ENCODE measurements at places on chromosomes 2 and 18.

DNA sequence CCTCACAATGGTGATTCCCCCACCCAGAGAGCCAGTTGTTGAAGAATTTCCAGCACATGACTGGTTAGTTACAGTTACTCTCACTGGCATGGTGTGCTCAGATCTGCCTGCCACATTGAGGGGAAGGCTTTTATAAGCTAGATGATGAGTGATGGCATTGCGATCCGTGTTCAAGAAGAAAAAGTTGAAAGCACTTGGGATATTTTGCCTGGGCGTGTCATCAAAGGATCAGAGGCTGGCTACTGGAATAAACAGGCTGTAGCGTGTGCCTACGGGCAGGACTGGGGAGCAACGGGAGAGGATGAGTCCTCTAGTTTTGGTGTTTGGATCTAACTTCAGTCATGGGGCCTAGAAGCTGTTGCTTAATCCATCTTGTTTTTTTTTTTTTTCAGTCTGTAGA, 175.0 kb downstream of the SETBP1 start:
- DNase-seq: no peak

DNA sequence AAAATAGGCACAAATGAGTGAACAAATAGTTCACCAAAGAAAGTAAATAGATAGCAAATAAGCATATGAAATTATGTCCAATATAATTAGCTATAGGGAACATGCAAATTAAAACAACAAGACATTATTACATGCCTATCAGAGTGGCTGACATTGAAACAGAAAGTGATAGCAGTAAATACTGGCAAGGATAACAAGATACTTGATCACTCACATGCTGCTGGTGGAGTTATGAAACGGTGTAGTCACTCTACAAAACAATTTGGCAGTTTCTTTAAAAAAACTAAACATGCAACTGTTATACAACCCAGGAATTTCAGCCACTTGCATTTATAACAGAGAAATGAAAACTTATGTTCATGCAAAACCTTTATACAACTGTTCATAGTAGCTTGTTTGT, 439.2 kb upstream of the ACVR2A start:
- DNase-seq: no peak

DNA sequence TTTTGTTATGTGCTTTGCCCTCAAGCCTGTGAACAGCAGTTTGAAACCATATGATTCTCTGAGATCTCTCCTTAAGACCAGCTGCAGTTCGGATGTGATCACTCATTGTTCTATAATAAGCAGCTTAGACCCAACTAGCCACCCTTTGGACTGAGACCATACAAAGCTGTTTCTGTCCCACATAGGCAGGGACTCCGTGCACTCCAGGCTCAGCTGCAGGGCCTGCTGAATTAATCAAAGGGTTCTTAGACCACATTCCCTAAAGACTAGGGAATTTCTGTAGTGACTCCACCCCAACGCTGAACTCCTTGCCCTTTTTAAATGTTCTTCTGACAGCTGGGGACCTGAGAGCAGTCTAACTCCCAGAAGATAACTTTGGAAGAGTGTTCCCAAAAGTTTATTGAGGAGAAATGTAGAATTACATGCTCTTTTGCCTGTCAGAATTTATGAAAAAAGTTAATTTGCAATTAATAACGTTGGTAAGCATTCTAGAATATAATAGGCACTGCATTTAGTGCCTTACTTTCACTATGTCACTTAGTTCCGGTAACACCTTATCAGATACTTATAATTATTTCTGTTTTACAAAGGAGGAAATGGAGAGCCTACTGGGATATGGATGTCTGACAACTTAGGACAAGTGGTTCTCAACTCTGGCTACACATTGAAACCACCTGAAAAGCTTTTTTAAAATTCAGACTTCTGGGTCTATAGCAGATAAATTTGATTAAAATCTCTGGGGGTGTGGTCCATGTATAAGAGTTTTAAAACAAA, 42.3 kb downstream of the GULP1 start:
- no peak for DNase-seq

- DNase-seq: no peak
Measured at GRCh38 chr2:218029366-218030360, 26.9 kb upstream of the TNS1 start.

DNA sequence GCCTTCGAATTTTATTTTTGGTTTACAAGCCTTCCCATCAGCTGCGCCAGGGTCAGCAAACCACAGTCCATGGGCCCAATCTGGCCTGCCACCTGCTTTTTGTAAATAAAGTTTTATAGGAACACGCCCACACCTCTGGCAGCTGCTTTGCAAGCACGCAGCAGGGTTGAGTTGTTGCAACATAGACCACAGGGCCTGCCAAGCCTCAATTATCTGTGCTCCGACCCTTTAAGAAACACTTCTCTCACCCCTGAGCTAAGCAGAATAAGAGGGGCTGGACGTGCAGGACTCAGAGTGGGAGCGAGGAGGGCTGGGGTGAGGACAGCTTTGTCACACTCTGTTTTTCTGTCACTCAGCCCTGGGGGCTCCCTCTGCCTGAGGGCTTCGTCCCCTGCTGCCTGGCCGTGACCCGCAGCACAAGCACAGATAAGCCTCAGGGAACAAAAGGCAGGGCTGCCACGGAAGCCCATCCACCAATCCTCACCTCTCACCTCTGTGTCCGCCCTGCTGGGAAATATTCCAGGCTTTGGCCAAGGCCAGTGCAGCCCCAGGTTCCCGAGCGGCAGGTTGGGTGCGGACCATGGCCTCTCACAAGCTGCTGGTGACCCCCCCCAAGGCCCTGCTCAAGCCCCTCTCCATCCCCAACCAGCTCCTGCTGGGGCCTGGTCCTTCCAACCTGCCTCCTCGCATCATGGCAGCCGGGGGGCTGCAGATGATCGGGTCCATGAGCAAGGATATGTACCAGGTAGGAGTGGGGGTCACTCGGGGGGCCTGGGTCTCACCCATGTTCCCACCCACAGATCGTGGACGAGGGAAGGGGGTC, at the start of gene AGXT:
Gene AGXT, plus strand, starts transcription at position 539 of the 823 bp plus-strand sequence. Its CDS starts 42 bp downstream, at position 581.
- no peak for DNase-seq

GRCh38 chr2:168300460-168300859, 53.1 kb upstream of the STK39 start:
- DNase-seq: no peak

DNA sequence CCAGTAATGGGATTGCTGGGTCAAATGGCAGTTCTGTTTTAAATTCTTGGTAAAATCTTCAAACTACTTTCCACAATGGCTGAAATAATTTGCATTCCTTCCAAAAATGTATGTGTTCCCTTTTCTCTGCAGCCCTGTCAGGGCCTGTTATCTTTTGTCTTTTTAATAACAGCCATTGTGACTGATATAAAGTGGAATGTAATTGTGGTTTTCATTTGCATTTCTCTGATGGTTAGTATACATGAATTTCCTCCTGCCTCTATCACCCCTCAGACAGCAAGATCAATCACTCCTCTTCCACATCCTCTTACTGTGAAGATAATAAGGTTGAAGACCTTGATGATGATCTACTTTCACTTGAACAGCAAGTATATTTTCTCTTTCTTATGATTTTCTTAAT, 304.8 kb upstream of the FSIP2 start:
- no peak for DNase-seq

GRCh38 chr2:64331114-64331645, 122.8 kb upstream of the LGALSL start:
- DNase-seq: no peak

DNA sequence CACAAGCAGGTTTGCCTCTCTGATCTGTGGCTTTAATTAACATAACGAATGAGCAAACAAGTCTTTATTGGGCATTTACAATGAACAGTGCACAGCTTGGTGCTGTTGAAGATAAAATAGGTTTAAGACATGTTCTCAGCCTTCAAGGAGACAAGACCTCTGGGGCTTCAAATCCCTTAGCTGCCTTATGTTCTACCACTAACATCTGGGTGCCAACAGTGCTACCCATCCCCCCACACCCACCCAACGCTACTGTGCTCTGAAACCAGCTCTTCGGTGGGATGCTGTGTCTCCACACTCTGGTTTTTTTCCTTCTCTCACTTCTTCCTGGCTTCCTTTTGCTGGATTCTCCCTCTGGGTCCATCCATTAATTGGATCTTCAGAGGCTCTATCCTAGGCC, 14.1 kb upstream of the B3GNT2 start:
- DNase-seq: no peak

GRCh38 chr2:112591413-112591812, 7.0 kb downstream of the CHCHD5 start:
- DNase-seq: no peak

DNA sequence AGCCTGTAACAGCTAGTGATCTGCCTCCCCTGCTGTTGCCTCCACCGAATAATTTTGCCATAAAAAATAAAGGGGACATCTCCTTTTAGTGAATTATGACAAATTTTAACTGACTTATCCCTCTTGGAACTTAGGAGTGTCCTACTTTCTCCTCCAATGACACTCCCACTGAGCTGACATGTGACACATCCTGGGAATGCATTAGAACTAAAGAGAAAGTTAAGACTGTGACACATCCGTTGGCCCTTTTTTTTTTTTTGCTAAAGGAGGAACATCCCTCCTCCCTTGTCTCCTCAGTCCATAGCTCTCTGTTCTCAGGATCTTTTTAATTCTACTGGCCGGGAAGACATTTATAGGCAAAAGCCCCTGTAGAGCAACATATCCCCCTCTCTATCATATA, 268.2 kb downstream of the NRXN1 start:
- DNase-seq: no peak

DNA sequence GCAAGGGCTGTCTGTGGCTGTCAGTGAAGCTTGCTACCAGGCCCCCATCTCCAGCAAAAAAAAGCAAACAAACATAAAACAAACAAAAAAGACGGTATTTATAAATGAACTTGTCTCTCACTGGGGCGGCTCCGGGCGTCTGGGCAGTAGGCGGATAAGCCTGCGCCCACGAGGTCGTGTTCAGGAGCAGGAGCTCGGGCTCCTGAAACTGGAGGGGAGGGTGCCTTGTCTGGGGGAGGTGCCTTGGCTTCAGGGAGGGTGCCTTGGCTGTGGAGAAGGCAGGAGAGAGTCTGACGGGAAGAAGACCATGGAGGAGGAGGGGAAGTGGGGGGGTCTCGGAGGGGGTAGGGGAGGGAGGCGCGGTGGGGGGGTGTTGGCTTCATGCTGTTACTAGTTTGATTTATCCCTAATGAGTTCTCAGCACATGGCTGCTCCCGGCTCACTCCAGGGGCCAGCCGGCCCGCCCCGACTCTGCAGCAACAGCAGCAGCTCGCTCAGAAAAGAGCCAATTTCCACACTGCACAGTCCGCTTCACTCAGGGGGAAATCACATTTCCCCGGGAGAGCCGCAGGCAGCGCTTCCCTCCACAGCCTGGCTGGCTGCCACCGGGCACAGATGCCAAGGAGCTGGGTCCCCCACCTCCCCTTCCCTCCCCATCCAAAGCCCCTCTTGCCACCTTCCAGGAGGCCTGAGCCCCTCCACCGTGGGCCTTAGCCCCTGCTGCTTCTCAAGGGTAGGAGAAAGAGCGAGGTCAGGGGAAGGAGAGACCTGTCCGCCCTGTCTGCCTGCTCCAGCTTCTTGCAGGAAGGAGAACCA, 38.7 kb downstream of the PSD4 start:
- no peak for DNase-seq

DNA sequence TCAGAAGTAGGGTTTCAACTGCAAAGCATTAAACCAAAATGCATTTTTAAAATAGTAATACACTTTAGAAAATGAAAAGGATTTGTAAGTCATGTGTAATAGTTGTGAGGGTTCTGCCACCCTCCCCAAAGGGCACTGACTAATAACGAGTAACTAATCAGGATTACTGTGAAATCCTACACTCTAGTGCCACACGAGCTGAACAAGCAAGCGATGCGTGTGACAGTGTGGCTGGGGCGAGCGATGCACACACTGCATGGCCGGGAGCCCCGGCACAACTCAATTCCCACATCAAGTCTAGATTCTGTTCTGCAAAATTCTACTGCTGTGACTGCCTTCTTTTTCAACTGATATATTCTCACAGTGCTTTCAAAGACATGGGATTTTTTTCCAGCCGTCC, 156.4 kb downstream of the SEPTIN10 start:
- DNase-seq: no peak

- no peak for DNase-seq
Measured at GRCh38 chr18:43596105-43596712, 318.9 kb upstream of the SYT4 start.
